GM23338 (cell line): ENCODE measurements at places on chromosomes 5 and 9. TPM values are rescaled to one million over a fixed set of nuclear protein-coding genes. Genes with fewer than 3 reads are reported as not detected.

Gene EGFLAM
- 0.50 and 1.9 TPM in 2 replicates for total RNA-seq

Gene GPX3
- total RNA-seq = 48.4 and 48.9 TPM in 2 replicates

Gene TYRP1
- total RNA-seq = not detected in 2 replicates

Gene NTNG2
- total RNA-seq = 0.39 and 1.7 TPM in 2 replicates

Gene NEUROG1
- total RNA-seq = not detected in 2 replicates

GRCh38 chr9:4585135-4585534 lies 77.0 kb upstream of the PLPP6 start:
- no peaks in the 10 kb centered on the region for H3K36me3 ChIP-seq
- no peak overlapping the region for H3K27ac ChIP-seq
- no peak overlapping the region for H3K4me3 ChIP-seq
- H3K27me3 ChIP-seq = no peaks in the 10 kb centered on the region

DNA sequence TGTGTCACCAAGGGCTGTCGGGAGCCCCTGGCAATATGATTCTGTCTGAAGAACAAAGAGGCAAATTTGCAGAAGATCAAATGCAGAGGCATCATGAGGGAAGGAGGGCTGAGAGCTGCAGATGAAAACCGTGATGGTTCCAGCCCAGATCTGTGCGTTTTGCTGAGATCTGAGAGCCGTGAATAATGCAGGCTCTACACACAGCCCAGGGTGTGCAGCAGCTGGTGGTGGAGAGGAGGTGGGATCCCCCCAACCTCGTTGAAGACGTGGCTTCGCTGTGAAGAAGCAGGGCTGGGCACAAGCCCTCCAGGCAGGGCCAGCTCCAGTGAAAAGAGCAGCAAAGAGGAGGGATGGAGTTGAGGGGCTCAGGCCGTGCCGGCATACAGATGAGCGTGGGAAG lies 75.5 kb downstream of the TSPAN17 start:
- DNase-seq = no peak
- H3K4me3 ChIP-seq = no peak overlapping the region
- no peak overlapping the region for H3K27ac ChIP-seq
- H3K36me3 ChIP-seq = no peaks in the 10 kb centered on the region
- peaks cover 14% of the 10 kb centered on the region; the same call in 1 of the 2 replicates for H3K4me1 ChIP-seq

GRCh38 chr5:91797576-91797975 lies 414.5 kb upstream of the ARRDC3 start:
- H3K4me1 ChIP-seq = no peaks in the 10 kb centered on the region
- H3K36me3 ChIP-seq = peaks cover 5% of the 10 kb centered on the region; the same call in 1 of the 2 replicates
- H3K4me3 ChIP-seq = no peak overlapping the region
- no peak overlapping the region for H3K27ac ChIP-seq
- DNase-seq = peak; percentile 56

DNA sequence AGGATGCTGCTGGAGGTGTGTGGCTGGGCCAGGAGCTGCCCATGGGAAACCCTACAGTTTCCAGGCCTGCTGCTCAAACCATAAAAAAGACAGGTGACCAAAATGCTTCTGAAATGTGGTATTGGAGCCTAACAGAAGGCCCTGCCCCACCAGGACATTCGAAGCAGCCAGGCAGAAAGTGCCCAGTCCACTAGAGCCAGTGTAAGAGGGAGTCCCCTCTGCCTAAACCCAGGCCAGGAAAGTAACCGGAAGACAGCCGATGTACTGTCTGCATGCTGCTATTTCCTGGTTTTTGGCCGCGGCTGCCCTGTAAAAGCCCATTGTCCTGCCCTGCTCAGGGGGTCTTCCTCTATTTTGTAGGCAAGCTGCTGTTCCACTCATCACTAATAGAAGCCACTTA lies 150.7 kb upstream of the IRX2 start:
- no peak overlapping the region for H3K27ac ChIP-seq
- H3K27me3 ChIP-seq = no peaks in the 10 kb centered on the region
- no peak for DNase-seq
- H3K36me3 ChIP-seq = no peaks in the 10 kb centered on the region
- H3K4me1 ChIP-seq = no peaks in the 10 kb centered on the region

DNA sequence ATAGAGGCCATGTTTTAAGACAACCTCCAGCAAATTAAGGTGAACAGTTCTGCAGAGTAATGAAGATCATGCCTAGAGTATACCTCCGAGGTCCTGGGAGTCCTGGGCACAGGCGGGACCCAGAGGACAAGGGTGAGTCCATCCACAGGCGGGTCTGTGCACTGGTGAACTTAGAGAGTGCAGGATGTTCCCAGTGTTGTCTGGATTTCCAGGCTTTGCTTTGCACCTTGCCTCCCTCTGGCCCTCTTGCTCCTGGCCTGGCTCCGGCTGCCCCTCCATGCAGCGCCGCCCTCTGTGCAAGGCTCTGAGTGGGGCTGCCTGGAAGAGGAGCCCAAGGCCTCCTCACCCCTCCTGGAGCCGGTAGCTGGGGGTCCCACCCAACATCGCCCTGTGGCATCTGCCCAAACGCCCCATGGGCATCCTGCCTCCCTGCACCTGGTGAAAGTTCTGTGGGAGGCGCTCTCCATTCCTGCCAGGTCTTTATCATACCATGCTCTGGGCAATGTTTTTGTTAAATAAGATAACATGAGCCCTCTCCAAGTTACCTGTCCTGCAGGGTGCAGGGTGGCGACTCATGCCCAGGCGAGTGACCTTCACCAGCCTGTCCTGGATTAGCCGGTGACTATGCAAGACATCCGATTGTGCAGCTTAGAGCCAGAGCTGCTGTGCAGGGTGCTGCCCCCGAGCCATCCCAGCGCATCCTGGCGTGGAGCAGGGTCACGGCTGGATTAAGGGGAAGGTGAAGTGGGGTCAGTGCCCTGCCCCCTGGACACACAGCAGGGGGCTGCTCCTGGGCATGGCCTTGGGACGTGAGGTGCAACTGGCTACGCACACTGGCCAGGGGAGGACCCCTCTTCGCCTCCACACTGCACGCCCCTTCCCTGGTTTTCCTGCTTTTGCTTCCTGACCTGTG lies 41.3 kb upstream of the LPCAT1 start:
- no peak overlapping the region for H3K4me3 ChIP-seq
- H3K36me3 ChIP-seq = no peaks in the 10 kb centered on the region
- no peak for DNase-seq
- H3K27me3 ChIP-seq = no peaks in the 10 kb centered on the region
- no peak overlapping the region for H3K27ac ChIP-seq

- H3K4me3 ChIP-seq = peak within 1 kb of the TSS; percentile 74
- peaks cover 6% of the 10 kb centered on the region; the same call in 1 of the 2 replicates for H3K27me3 ChIP-seq
Observed at GRCh38 chr5:15499528-15500324, at the start of gene FBXL7. TSS of gene FBXL7 (plus strand) at chr5:15500180.

DNA sequence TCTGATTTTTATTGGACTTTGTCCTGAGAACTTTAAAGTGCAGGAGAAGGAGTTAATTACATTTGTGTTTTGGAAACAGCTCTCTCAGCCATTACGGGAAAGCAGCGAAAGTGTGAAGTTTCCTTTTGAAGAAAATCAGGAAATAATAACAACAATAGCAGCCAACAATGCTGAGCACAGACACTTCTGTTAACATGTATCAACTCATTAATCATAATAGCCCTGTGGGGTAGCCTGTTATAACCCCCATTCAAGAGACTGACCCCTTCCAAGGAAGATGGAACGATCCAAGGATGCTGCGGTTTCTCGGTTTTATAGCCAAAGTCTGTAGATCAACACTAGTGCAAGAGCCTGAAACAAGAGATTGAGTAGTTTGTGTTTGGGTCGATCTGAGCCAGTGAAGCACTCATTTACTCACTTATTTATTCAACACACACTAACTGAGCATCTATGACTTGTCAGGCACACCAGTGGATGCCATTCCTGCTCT lies 195.5 kb downstream of the DRD1 start:
- H3K4me1 ChIP-seq = no peaks in the 10 kb centered on the region
- H3K36me3 ChIP-seq = no peaks in the 10 kb centered on the region
- H3K27ac ChIP-seq = no peak overlapping the region
- H3K4me3 ChIP-seq = no peak overlapping the region

DNA sequence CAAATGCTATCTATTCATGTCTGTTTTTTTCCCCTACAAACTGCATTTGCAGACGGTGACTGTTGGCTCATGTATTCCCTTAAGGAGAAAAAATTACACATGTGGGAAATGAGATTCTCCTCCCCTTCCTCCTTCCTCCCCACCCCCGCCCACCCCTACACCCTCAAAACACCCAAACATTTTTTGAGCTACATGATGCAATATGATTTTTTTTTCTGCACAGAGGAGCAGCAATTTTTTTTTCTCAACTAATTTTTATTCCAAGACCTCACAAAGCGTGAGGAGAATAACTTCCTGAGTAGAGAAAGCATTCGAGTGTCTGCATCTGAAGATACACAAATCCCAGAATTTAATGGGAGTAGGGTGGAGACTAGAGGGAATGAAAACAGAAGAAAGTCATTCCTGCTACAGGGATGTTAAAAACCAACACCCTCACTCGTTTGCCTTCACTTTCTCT lies 118.1 kb downstream of the PRDM6 start:
- no peak for DNase-seq
- H3K27me3 ChIP-seq = no peaks in the 10 kb centered on the region
- H3K36me3 ChIP-seq = no peaks in the 10 kb centered on the region
- H3K4me3 ChIP-seq = no peak overlapping the region

GRCh38 chr9:72185561-72185960 lies 36.3 kb downstream of the GDA start:
- no peaks in the 10 kb centered on the region for H3K27me3 ChIP-seq
- H3K36me3 ChIP-seq = peaks cover 4% of the 10 kb centered on the region; the same call in 1 of the 2 replicates
- H3K27ac ChIP-seq = no peak overlapping the region
- H3K4me3 ChIP-seq = no peak overlapping the region

DNA sequence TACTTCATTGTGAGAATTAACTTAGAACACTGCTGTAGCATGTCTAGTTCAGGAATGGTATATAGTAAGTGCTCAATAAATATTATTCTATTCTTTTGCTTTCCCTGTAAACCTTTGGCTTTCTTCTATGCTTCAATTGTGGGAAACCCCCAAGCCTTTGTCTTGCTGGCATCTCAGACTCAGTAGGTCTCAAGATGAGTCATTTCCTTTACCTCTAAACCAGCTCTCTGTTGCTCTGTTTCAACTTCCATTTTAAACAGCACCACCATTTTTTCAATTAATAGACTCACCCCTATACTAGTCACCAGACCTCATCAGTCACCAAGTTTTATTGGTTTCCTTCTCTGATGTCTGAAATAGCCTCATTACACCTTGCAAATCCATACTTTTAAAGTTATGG lies 43.5 kb downstream of the DMAC1 start:
- no peak for DNase-seq
- H3K27me3 ChIP-seq = no peaks in the 10 kb centered on the region
- no peaks in the 10 kb centered on the region for H3K4me1 ChIP-seq
- H3K4me3 ChIP-seq = no peak overlapping the region

GRCh38 chr5:14745188-14745563 lies 80.7 kb downstream of the OTULIN start:
- no peaks in the 10 kb centered on the region for H3K27me3 ChIP-seq
- peaks cover 26% of the 10 kb centered on the region for H3K4me1 ChIP-seq
- H3K4me3 ChIP-seq = no peak overlapping the region
- no peaks in the 10 kb centered on the region for H3K36me3 ChIP-seq
- DNase-seq = no peak
- no peak overlapping the region for H3K27ac ChIP-seq

DNA sequence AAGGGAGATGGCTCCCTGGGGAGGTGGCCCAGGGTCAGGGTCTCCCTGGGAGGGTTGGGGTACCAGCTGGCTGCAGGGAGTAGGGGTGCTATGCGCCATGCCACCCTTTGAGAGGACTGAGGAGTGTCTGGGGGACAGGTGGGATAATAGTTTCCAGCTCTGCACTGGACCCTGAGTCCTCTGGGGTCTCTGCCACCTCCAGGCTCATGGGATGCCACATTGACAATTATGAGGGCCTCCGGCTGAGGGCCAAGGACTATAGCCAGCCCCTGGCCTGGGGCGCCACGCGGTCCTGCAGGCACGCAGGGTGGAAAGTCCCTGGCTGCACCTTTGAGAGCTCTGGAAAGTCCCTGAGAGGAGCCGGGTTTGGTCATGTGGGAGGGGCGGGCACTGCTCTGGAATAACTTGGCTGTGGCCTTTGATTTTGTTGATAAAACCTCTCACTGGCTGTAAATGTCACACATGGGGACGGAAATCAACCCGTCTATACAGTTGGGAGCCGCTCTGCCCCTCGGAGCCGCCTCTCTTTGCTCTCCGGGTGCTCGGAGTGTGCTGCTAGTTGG lies 16.0 kb downstream of the TRAF2 start:
- H3K4me3 ChIP-seq = no peak overlapping the region
- H3K27me3 ChIP-seq = no peaks in the 10 kb centered on the region
- DNase-seq = no peak
- H3K36me3 ChIP-seq = peaks cover 28% of the 10 kb centered on the region
- no peak overlapping the region for H3K27ac ChIP-seq
- H3K4me1 ChIP-seq = no peaks in the 10 kb centered on the region

GRCh38 chr5:33929925-33930690 lies 6.1 kb upstream of the RXFP3 start:
- H3K27ac ChIP-seq = peak overlapping the region; percentile 73; the same call in 1 of the 2 replicates
- no peaks in the 10 kb centered on the region for H3K36me3 ChIP-seq
- H3K4me1 ChIP-seq = peaks cover 51% of the 10 kb centered on the region
- no peak for DNase-seq
- H3K4me3 ChIP-seq = no peak overlapping the region

DNA sequence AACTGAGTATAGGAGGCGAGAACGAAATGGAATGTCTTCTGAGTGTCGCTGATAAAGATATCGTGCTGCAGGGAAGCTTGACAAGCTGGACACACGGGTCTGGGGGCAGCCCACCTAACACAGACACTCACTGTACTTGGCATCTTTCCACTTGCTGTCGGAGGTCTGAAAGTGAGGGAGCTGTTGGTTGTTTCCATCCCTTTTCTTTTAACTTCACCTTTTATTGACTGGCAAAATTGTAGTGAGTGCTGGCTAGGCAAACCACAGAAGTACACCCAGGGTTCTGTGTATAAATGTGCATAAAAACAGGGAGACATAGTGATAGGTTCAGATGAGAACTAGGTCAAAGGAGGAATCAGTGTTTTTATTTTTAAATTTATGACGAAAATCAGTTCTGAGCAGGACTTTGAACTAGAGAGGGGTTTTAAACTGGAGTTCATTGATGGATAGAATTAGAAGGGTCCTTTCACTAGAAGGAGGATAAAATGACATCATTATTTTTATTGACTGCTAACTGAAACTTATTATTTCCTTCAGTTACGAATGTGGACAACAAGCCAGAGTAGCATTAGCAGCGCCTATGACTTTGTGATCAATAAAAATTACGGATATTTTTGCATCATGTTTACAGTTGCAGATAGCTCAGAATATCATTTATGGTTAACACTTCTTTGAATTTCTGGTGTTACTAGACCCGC lies 817 bp downstream of the GAPVD1 start:
- no peaks in the 10 kb centered on the region for H3K36me3 ChIP-seq
- no peak for DNase-seq
- H3K27ac ChIP-seq = no peak overlapping the region
- peak overlapping the region; percentile 98 for H3K4me3 ChIP-seq

GRCh38 chr9:16029046-16029615 lies 476.3 kb downstream of the CCDC171 start:
- H3K27ac ChIP-seq = no peak overlapping the region
- H3K36me3 ChIP-seq = no peaks in the 10 kb centered on the region; the same call in 1 of the 2 replicates
- no peak for DNase-seq

DNA sequence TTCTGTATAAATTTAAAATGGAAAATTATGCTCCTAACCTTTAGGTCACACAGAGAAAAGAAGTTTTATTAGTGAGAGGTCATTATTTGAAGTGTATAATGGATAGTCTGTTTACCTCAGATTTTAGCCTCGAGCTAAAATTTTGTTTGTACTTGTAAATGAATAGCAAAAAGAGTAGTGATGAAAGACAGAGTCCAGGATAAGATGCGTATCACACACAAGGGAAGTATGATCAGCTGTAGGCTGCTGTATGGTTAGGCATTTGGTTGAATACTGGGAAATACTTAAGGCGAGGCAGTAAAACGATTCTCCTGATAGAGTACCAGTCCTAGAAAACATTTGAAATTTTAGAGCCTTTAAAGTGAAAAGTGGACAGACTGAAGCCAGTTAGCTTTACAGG lies 92.7 kb downstream of the FBXL7 start:
- no peak overlapping the region for H3K4me3 ChIP-seq
- H3K36me3 ChIP-seq = no peaks in the 10 kb centered on the region
- H3K27ac ChIP-seq = no peak overlapping the region
- peaks cover 22% of the 10 kb centered on the region for H3K4me1 ChIP-seq
- no peaks in the 10 kb centered on the region for H3K27me3 ChIP-seq
